ENCODE measurements at places on chromosomes 4 and X.

DNA sequence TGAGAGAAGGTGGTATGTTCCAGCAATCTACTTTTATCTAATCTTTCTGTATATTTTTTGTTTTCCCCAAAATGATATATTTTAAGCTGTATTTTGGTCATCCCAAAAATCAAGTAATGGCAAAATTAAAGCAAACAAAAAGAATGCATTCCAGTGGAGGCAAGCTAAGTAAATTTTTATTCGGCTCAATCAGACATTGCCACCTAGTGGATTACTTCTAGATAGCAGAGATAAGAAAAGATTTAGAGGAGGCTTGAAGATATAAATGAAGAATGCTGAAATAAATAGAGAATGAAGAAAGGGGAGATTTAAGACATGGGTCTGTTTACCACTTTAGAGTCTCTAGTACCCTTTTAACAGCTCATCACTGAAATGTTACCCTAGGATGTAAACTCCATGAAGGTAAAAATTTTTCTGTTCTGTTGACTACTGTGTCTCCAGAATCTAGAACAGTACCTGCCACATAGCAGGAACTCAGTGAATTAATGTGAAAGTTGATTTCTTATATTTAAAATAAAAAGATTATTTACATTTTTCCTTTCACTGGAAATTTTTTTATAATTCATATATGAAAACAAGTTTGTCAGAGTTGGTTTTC, 110.9 kb upstream of the ANK2 start:
- no peak for DNase-seq

- peak; percentile 7 for DNase-seq
Observed at GRCh38 chrX:132092439-132093065, 35.3 kb downstream of the FRMD7 start.

DNA sequence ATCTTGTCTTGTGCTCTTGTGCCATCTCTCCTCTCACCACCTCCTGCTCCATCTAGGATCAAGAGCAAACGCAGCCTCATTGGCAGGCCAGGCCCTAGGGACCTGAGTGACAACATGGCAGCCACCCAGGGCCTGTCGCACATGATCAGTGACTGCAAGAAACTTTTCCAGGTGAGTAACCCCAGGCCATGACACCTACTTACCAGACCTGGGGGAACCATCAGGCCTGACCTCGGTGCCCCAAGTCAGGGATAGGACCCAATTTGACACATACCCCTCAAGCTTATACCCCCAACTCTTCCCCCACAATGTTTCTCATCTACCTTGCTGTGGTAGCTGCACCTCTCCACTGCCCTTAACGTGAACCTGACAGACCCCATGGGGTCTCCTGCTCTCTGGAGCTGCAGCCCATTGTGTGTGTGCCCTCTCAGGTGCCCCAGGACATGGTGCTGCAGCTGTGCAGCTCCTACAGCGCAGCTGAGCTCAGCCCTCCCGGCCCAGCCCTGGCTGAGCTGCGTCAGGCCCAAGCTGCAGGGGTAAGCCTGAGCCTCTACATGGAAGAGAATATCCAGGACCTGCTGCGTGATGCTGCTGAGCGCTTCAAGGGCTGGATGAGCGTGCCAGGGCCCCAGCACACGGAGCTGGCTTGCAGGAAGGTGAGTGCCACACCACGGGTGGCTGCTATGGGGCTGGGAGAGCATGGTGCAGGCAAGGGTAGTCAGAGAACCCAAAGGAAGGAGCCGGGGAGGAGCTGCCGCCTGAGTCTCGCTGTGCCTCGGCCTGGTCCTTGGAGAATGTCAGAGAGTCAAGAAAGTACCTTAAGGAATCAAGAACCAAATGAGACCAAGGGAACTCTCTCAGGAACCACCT, 74.8 kb downstream of the STARD8 start:
- no peak for DNase-seq

DNA sequence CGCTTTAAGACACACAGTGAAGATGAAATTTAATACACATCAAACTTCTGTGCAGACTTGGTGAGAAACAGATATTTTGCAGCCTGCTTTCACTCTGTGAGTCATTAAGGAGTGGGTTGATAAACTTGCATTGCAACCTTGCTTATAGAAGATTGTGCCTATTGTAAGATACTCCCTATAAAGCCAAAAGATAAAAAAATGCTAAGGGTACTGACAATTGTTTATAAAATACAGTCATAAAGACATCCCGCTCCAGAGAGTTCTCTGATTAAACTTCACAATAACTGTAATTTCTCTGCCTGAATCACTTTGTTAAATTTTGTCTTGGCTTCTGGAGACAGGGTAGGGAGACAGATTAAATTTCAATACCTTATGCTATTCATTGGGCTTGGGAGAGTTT, 49.1 kb downstream of the GALNT7 start:
- DNase-seq = no peak

DNA sequence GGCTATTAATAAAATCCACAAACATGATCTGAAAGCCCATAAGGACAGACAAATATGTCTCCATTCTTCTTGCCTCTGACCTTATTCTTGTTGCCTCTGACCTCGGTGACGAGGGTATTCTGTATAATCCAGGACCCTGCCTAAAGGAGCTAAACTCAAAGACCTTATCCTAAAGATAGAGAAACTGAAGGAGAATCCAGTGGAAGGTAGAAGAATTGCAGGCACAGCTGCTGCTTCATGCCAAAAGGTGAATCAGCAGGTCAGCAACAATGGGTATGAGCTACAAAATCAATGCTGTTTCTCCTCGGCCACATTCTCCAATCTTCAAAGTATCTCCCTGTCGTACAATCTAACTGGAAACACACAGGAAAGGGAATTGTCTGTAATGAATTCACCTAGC, 71.4 kb downstream of the INTS6L start:
- DNase-seq = no peak

GRCh38 chr4:139655116-139655515, 10.5 kb upstream of the MGST2 start:
- DNase-seq = no peak

GRCh38 chr4:149403081-149403480, 412.6 kb downstream of the IQCM start:
- no peak for DNase-seq

DNA sequence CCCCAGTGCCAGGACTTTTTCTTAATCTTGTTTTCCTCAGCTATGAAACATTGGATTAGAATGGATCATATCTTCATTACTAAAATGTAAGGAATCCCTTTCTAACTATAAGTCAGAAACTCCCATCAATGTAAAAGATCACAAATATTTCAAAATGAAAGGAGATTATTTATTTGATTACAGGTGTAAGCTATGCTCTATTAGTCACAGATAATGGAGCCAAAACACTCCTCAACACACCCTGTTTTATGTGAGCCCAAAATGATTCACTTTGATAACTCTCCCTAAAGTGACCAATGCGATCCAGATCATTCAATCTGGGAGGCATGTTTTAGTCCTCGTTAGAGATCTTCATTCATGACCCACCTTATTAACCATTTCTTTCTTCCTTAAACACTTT, 566.7 kb upstream of the TENM3 start:
- no peak for DNase-seq

GRCh38 chr4:153393397-153393796, 48.9 kb downstream of the MND1 start:
- no peak for DNase-seq

DNA sequence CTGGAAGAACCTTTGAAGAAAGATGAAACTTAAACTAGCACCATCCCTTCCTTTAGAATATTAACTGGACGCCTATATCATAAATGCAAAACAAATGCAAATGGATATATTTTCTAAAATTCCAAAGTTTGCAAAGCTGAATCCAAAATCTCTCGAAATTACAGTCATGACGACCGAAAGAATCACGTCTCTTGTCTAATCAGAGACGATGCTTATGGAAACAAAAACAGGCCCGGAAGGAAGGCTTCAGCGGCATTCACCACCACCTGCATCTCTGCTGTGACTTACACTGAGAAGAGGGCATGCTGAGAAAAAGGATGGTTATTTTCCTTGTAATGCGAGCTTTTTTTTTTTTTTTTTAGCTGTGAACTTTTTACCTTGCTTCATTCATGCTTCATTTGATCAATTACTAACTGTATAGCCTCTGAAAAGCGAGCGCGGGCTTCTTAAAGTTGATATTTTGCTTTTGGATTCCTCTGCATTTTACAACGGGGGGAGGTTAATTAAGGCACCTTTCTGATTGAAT, 209.3 kb downstream of the SOWAHB start:
- no peak for DNase-seq

GRCh38 chr4:107896158-107896645, 35.1 kb upstream of the CYP2U1 start:
- no peak for DNase-seq

DNA sequence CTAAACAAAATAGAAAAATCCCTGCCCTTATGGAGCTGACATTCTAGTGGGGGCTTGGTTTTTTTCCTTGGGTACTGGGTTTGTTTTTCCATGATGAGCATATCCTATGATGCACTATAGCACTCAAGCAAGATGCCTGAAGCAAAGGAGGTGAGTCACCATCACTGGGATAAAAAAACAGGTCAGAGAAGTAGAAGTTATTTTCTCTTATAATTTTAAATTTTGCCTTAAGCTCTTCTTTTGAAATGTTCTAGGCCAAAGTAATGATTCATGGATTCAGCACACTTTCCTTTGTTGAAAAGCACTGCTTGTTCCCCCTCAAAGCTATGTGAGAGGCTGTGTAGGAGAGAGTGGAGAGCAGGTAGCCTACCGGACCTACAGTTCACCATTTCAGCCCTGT, 15.2 kb upstream of the CXCL2 start:
- DNase-seq = no peak

DNA sequence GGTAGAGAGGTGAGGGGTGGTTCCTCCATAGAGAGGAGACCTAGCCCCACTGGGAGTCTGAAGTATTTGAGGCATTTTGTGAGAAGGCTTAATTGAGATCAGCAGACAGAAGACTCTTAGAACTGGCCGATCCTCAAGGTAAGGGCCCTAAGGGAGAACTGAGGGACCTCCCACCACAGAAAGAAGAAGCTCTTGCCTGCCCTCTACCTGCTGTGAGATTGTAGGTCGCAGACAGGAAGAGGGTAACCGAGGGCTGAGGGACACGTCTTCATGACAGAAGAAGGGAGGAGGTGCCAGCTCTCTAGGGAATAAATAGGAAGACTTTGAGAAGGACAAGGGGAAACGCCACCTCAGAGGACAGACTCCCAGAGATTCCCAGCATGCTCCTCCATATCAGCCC, 24.1 kb upstream of the MAGEC1 start:
- DNase-seq = no peak

GRCh38 chr4:152843481-152844090, 63.8 kb downstream of the ARFIP1 start:
- DNase-seq = no peak

DNA sequence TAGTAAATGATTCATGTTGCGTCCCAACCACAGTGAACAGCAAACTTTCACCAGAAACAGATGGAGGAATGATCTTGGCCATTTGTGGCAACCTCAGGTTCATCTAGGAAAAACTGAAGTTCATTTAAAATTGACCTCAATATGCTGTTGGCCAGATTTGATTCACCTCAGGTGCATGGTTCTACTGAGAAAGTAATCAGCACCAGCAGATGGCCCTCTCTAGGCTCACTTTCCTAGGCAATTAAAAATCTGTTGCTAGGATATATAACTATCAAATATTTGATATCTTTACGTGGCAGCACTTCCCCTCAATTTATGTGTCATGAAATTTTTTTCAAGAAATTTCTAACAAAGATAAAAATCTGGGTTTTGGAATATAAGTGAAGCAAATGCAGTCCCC, 344.7 kb downstream of the GALNTL6 start:
- DNase-seq = no peak

- no peak for DNase-seq
Observed at GRCh38 chr4:86586160-86586572, 7.9 kb upstream of the PTPN13 start.

- no peak for DNase-seq
Observed at GRCh38 chr4:165085946-165086345, 26.7 kb downstream of the TMEM192 start.

DNA sequence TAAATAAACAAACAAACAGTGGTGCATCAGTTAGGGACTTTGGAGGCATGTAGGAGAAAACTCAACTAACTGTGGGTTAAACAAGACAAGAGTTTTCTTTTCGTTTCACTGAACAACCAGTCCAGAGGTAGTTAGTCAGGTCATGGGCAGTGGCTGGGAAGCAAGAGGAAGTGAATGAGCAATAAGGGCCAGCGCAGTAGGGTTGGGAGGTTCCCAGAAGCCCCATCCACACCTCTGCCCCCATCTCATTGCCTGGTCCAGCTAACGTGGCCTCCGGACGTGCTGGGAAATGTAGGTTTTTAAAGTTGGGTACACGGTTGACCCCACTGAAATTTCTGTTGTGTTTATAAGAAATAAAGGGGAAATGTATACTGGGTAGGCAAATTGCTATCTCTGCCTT, 8.7 kb downstream of the GLOD5 start:
- no peak for DNase-seq

GRCh38 chr4:78865451-78865850, 73.8 kb downstream of the PAQR3 start:
- no peak for DNase-seq

- no peak for DNase-seq
Observed at GRCh38 chrX:111098874-111099273, 2.9 kb downstream of the PAK3 start.

DNA sequence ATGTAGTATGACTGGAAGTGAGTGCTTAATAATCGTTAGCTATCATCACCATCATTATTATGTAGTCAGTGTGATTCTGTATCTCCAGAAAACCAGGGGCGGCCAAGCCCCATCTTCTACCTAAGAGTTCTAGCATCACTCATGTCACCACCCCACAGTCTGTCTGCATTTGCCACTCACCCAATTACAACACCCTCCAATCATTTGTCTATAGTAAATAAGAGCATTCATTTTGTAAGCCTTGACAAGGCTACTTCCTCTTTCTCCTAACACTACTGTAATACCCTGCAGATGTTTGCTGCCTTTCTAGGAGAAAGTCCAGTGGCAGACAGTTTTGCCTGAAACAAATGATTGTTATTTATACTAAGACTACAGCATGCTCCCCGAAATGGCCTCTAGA, 15.8 kb upstream of the IL21 start:
- DNase-seq = no peak

GRCh38 chr4:181819946-181820345, 423.3 kb upstream of the TENM3 start:
- DNase-seq = no peak

DNA sequence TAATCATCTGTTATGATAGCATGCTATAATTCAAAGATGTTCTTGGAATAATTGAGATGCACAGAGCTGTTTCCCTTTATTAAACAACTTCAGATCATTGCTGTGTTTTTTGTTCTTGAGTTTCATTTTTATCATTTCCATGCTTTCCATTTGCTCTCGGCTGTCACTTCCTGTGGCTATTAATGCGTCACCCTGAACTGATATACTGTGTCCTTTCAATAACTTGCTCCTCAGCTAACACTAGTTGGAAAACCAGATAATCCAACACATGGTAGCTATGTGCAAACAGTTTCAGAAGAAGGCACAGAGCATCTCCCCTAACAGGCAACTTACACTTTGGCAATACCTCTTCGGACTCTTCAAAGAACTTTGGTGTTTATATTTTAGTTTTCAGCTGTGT, 376.0 kb downstream of the GBA3 start:
- no peak for DNase-seq

- no peak for DNase-seq
Observed at GRCh38 chr4:139957986-139958738, 195.8 kb downstream of the MAML3 start.
